Kidney epithelial cell (primary cell): ENCODE measurements at places on chromosomes 6 and 20. TPM values are rescaled to one million over a fixed set of nuclear protein-coding genes. Genes with fewer than 3 reads are reported as not detected.

- no peak for DNase-seq
These were observed 11.5 kb downstream of the PRDM1 start for GRCh38 chr6:106097411-106098231.

GRCh38 chr6:22067671-22068070 lies 229.2 kb downstream of the PRL start:
- no peak for DNase-seq

DNA sequence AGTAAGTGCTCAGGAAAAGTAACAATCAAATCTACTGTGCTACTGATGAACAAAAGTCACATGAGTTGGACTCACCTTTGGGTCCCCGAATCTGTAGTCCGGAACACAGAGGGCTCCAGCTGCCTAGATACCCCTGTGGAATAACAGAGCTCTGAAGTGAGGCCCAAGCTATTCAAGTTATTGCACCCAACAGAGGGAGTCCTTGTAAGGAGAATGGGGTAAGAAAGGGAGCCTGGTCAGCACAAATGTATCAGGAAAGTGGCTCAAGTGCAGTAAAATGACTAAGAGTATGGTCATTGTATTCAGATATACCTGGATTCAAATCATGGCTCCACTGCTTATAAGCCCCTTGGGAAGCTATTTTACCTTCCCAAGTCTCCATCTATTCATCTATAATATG lies 20.9 kb downstream of the EDN1 start:
- DNase-seq = no peak

DNA sequence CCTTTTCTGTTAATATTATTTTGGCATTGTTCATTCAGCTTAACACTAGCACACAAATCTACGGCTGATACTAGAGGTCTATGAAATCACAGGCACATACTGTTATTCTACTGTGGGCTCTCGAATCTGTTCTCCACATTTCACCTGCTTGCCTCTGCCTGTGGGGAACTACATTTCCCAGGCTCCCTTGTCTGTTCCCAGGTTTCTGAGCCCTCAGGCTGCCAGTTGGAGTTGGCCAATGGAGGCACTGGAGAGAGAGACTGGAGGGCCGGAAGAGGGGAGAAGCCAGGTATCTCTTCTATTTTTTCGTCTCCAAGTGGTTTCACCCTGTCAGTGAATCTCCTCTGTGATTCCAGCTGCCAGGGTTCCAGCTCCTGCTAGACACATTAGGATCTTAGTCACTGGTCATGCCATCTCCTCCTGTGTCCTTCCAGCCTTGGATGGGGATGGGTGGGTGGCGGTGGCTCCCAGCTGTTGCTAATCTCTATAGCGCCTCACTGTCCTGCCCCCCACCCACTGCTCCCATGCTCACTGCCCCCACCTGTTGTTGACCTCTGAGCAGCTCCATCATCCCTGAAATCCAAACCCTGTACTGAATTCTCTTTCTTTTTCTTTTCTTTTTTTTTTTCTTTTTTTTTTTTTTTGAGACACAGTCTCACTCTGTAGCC lies 188.2 kb downstream of the LRFN2 start:
- no peak for DNase-seq

GRCh38 chr6:33897189-33897780 lies 93.5 kb upstream of the MLN start:
- no peak for DNase-seq

- no peak for DNase-seq
These were observed 128.9 kb upstream of the ZNF184 start for GRCh38 chr6:27601668-27602254.

- no peak for DNase-seq
These were observed 97.6 kb downstream of the SCAF8 start for GRCh38 chr6:154830771-154831170.

GRCh38 chr6:69866770-69867638 lies 648 bp downstream of the COL19A1 start:
- no peak for DNase-seq

DNA sequence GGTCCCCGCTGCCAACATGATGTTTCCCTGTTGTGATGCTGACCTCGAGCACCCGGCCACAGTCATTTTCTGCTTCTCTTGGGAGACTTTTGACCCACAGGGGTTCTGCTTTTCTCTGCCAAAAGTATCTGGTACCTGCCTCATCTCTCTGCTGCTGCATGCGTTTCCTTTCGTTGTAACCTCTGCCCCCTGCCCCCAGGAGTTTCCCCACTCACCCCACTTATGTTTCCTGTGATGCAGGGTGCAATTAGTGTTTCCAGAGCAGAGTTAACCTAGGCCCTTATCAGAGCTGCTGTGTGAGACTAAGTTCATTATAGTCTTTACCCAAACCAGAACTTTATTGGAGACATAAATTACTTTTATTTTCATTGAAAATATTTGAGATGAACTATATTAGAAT lies 65.2 kb upstream of the EDN3 start:
- no peak for DNase-seq

- DNase-seq = no peak
These were observed 75.4 kb downstream of the ANKEF1 start for GRCh38 chr20:10110151-10110550.

GRCh38 chr6:48071833-48072232 lies 39.2 kb downstream of the PTCHD4 start:
- no peak for DNase-seq

GRCh38 chr20:62876902-62877816 lies 15.5 kb upstream of the TCFL5 start:
- no peak for DNase-seq

DNA sequence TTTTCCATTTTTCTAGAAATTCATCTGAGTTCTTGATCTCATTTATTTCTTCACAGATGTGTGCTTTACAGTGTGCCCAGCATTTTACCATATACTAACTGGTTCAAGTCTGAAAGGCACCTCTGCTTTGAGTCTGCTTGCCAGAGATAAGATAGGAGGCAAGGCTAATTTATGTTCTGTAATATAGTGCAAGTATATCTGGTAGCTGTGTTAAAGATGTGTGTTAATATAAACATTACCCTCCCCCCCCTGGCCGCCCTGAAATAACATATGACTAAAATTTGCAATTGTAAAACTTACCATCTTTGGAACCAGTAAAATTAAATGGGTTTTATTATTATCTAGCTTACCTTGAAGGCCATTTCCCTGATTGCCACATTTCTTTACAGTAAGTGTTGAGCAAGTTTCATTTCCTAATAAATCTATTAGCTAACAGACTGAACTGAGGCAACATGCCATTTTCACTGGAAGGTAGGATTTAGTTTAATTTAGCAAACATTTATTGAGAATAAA lies 2.7 kb downstream of the FBXO9 start:
- DNase-seq = no peak

DNA sequence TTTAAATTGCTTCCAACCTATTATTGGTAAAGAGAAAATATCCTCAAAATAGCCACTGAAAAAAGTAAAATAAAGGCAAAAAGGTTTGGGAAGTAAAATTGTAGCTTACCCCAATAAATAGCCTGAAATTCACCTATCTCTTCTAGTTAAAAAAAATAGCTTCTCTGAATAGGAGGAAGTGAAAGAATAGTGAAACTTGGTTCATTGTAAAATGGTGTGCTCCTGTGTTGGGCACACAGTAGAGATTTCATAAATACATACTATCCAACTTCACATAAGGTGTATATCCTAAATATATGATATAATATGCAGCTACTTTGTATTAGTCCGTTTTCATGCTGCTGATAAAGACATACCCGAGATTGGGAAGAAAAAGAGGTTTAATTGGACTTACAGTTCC lies 45.3 kb downstream of the CDK19 start:
- DNase-seq = no peak

DNA sequence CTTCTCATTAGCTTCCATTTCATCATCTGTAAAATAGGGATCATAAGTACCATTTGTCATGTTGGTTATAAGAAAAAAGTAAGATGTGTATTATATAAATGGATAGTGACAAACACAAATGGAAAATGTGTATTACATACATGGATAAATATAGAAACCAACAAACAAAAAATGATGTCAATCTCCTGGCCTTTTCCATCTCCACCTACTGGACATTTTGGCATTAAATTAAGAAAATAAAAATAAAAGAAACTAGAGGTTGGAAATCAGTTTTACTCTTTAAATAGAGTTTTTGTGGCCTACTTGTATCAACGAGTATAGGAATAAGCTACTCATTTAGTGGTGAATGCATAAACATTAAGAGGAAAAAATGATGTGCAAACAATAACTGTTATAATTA lies 67.5 kb upstream of the THEMIS start:
- no peak for DNase-seq

- no peak for DNase-seq
These were observed 586.8 kb downstream of the RFPL4B start for GRCh38 chr6:112933947-112934346.

- peak; percentile 75 for DNase-seq
These were observed 216.3 kb upstream of the ECI2 start for GRCh38 chr6:4351520-4352321.

Gene WFDC12
- not detected in 2 replicates for total RNA-seq

Gene COL19A1
- not detected in 2 replicates for total RNA-seq

Gene PPIL1
- total RNA-seq = 49.5 and 52.4 TPM in 2 replicates

Gene CYP39A1
- 0.14 and 0.29 TPM in 2 replicates for total RNA-seq

Gene KIF13A
- total RNA-seq = 23.3 and 30.9 TPM in 2 replicates

Gene SLC17A4
- total RNA-seq = not detected in 2 replicates

Gene FOXF2
- 0.38 and 0.75 TPM in 2 replicates for total RNA-seq
